ENCODE measurements at places on chromosomes 16 and 17. TPM values are rescaled to one million over a fixed set of nuclear protein-coding genes. Genes with fewer than 3 reads are reported as not detected.
A peak's percentile ranks its signal among the peaks of the same experiment; 100 is the strongest.

DNA sequence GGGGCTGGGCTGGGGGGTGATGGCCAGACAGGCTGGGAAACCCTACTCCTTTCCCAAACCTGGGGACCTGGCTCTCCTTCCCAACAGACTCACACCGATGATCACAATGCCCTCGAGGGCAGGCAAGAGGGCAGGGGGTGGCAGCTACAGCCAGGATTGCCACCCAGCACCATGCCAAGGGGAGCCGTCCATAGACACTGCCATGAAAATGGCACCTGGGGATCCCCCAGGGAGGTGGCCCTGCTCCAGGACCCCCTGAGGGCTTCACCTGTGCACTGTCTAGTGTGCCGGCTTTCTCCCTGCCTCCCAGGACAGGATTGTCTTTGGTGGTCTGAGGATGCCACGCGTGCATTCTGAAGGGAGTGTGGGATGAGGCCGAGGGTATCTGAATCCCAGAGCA lies 24.6 kb downstream of the RPH3AL start:
- no peak overlapping the region for H3K27ac ChIP-seq
- peaks cover 25% of the 10 kb centered on the region for H3K36me3 ChIP-seq
- peaks cover 23% of the 10 kb centered on the region for H3K4me1 ChIP-seq
- H3K27me3 ChIP-seq, result no peaks in the 10 kb centered on the region

DNA sequence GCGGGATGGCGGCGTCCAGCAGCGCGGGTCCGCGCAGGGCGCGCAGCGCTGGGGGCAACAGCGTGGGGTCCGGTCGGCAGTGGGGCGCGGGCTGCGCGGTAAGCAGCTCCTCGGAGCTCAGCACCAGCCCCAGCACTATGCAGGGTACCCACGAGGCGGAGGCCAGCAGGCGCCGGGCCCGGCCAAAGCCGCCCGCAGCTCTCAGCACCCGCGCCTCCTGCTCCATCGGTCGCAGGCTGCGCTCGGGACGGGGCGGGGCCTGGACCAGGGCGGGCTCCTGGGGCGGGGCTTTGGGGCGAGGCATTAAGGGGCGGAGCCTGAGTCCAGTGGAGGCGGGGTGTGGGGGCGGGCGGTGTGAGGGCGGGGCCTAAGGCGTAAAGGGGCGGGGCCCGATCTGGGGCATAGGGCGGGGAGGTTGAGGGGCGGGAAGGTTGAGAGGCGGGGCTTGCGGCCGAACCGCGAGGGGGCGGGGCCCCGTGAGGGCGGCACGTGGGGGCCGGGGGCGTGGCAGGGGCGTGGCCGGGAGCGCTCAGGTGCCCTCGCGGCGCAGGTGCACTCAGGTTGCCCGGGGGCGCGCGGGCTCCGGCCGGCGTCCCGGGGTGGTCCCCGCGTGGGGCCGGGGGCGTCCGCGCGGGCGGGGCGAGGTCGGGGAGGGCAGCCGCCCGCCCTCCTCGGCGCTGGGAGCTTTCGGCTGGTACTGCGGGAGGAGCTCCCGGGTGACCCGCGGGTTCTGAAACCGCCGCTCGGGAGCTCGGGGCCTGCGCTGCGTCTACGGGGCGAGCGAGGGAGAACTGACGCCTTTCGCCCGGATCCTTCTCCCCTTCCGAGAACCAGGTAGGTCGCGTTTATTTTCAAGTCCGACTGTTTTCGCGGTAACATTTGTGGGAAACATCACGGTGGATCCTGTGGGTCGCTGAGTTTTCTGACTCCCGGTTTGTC lies 1.4 kb upstream of the SLC22A31 start:
- DNase-seq, result no peak
- H3K27me3 ChIP-seq, result peaks cover 19% of the 10 kb centered on the region
- peaks cover 28% of the 10 kb centered on the region for H3K4me1 ChIP-seq
- H3K36me3 ChIP-seq, result no peaks in the 10 kb centered on the region
- peak overlapping the region; percentile 35 for H3K4me3 ChIP-seq

GRCh38 chr17:80116921-80117380 lies 15.6 kb downstream of the GAA start:
- no peaks in the 10 kb centered on the region for H3K36me3 ChIP-seq
- no peak overlapping the region for H3K27ac ChIP-seq
- no peak for DNase-seq
- no peak overlapping the region for H3K4me3 ChIP-seq
- no peaks in the 10 kb centered on the region for H3K27me3 ChIP-seq
- no peaks in the 10 kb centered on the region for H3K4me1 ChIP-seq

DNA sequence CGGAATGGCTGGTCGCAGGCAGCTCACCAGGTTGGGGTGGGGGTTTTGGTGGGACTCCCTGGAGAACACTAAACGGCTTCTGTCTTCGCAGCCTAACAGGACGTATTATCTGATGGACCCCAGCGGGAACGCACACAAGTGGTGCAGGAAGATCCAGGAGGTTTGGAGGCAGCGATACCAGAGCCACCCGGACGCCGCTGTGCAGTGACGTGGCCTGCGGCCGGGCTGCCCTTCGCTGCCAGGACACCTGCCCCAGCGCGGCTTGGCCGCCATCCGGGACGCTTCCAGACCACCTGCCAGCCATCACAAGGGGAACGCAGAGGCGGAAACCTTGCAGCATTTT lies 59.7 kb downstream of the PDPK1 start:
- peaks cover 79% of the 10 kb centered on the region for H3K36me3 ChIP-seq
- no peaks in the 10 kb centered on the region for H3K4me1 ChIP-seq
- H3K27me3 ChIP-seq, result no peaks in the 10 kb centered on the region
- no peak overlapping the region for H3K4me3 ChIP-seq

DNA sequence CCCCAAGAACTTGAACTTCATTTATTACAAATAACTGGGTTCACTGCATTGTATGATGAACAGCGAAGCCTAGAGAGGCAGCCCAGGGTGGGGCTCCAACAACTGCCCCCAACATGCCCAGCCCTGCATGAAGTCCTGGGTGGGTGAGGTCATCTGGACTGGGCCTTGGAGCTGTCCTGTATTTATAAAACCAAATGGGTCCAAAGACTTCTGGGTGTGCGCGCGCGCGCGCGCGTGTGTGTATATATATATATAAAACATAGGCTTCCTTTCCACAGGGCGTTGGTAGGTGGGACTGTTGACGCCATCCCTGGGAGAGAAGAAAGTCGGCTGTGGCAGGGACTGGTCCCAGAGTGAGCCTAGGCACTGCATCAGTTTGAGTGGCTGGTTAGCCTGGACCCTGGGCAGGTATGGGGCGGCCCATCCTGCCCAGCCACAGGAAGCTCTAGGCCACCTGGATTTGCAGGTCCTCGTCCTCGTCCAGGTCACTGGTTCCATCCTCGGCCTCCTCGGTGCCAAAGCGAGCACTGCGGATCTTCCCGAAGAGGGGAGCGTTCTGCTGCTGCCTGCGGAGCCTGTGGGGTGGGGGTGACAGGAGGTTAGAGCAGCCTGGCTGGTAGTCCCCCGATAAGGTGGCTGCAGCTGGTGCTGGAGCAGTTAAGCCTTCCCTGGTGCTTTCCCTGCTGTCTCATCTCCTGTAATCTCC lies 23.9 kb downstream of the CCDC102A start:
- no peak overlapping the region for H3K4me3 ChIP-seq
- no peaks in the 10 kb centered on the region for H3K36me3 ChIP-seq
- no peak for DNase-seq
- H3K4me1 ChIP-seq, result peaks cover 9% of the 10 kb centered on the region
- peaks cover 5% of the 10 kb centered on the region for H3K27me3 ChIP-seq

DNA sequence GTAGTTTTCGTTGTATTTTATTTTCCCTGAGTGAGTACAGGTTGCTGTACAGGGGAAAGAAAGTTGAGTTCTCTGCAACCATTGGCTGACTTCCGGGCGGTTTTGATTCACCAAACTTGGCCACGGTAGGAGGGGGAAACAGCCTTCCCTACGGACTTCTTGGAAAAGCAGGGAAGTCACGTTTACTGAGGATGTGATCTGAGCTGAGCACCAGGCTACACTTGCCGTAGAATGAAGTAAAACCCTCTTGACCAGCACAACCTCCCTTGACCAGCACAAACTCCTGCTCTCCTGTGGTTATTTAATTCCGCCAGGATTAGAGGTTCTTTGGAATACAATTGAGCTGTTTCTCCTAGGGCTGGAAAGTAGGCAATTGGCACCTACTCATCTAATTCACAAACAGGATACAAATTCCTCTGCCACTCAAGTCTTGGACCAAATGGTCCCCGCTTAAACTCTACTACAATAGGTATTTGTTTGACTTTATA lies 242.0 kb upstream of the RBFOX1 start:
- H3K27me3 ChIP-seq, result no peaks in the 10 kb centered on the region
- H3K4me3 ChIP-seq, result no peak overlapping the region
- DNase-seq, result no peak
- H3K36me3 ChIP-seq, result no peaks in the 10 kb centered on the region
- H3K27ac ChIP-seq, result no peak overlapping the region

DNA sequence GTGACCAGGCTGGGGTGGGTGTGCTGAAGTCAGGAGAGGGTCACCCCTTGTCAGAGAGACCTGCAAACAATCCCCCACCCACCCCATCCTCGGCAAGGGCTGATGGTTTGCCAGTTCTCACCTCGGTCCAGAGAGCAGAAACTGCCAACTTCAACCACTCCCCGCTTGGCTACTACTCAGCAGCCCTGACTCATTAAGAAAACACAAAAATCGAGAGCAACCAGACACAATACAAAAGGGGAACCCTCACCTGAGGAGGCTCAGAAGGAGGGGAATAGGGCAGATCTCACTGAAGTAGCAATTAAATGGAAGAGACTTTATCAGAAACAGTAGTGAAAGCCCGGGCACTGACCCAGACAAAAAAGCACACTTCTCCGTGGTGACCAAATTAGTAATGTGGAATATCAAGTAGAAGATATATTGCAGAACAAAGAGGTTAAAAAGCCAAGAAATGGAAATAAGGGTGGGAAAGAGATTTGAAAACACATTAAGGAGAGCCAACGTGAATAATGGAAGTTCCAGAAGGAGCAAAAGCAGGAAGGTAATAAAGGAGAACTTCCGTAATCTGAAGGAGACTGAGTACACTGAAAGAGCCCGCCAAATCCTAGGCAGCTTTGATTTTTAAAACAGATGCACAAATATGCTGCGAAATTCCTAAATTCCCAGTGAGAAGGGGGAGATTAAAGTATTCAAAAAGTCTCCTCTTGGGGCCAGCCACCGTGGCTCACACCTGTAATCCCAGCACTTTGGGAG lies 23.6 kb downstream of the CENPV start:
- peak overlapping the region; percentile 61 for H3K27ac ChIP-seq
- no peaks in the 10 kb centered on the region for H3K36me3 ChIP-seq
- DNase-seq, result no peak
- no peaks in the 10 kb centered on the region for H3K27me3 ChIP-seq
- H3K4me3 ChIP-seq, result no peak overlapping the region
- peaks cover 17% of the 10 kb centered on the region for H3K4me1 ChIP-seq

ITGAD gene
- not detected for total RNA-seq

TRIM72 gene
- not detected for total RNA-seq

CEMP1 gene
- not detected for total RNA-seq

KRTAP1-5 gene
- not detected for total RNA-seq

DHX58 gene
- total RNA-seq, result 8.2 TPM

NPIPA5 gene
- total RNA-seq, result not detected

All from esophagus squamous epithelium (tissue), 5 donors.